Stimulated activated CD4-positive, alpha-beta T cell treated with anti-CD3 and anti-CD28 coated beads, Interleukin-2, amount 100 ng/mL, for 48 hours (primary cell): ENCODE measurements at places on chromosomes 2 and 18.
A peak's percentile ranks its signal among the peaks of the same experiment; 100 is the strongest.

DNA sequence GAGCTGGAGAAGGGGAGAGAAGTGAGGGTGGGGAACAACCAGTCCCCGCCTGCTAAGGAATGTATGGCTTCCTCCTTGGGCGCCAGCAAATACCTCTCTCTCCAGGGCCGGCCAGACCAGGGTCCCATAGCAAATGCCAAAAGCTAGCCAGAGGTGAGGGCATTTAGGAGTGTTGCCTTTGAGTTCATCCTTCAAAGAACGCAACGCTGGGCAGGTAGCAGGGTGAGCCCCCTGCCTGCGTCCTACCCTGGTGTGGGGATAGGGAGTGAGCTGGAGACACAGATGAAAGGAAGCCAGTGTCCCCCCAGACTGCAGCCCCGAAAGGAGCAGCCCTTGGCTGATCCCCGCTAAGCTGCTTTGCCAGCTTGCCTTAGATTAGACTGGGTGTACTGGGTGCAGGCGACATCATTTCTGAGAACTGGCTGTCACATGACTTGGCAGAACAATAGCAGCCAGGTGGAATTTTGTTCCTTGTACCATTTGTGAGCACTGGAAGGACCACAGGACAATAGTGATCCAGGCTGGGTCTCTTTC lies 40.4 kb downstream of the KLHL29 start:
- DNase-seq = no peak

- peak; percentile 1 for DNase-seq
Observed at GRCh38 chr18:72672364-72673184, 128.4 kb upstream of the CBLN2 start.

DNA sequence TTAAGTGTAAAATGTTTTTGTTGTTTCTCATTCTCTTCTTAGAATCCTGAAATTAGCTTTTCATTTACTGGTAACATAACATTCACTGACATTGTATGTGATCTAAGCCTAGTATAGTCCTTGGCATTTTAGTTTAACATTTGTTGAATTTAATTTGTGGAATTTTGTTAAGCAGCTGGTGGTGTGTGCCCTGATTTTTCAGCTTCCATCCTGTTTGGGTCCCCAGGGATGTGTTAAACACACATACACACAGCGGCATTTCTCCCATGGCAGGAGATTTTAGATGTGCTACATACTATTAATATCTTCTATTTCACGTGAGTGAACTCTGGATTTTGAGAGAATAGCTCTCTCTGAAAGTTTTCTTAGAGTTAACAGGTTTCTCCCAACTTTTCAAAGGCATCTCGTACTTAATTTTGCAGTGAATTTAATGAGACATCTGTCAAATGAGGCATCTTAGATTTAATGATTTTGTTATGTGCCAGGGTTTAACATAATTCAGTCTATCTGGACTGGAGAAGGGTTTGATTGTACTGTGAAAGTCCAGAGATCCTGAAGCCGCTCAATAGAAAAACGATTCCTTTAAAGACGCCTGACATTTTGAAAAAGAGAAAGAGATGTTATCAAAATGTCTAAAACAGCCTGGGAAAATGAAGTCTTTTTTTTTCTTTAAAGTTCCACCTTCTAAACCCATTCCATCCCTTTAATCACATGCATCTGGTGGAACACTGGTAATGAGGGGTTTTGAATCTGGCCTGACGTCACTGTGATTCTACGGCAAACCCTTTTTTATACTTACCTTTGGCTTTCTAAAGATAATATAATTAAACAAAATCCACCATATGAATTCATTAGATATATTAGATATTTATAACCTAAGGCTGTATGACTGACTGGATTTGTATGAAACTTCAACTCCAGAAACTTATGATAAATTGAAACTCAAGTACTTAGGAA lies 6.8 kb downstream of the PHLPP1 start:
- DNase-seq = no peak

DNA sequence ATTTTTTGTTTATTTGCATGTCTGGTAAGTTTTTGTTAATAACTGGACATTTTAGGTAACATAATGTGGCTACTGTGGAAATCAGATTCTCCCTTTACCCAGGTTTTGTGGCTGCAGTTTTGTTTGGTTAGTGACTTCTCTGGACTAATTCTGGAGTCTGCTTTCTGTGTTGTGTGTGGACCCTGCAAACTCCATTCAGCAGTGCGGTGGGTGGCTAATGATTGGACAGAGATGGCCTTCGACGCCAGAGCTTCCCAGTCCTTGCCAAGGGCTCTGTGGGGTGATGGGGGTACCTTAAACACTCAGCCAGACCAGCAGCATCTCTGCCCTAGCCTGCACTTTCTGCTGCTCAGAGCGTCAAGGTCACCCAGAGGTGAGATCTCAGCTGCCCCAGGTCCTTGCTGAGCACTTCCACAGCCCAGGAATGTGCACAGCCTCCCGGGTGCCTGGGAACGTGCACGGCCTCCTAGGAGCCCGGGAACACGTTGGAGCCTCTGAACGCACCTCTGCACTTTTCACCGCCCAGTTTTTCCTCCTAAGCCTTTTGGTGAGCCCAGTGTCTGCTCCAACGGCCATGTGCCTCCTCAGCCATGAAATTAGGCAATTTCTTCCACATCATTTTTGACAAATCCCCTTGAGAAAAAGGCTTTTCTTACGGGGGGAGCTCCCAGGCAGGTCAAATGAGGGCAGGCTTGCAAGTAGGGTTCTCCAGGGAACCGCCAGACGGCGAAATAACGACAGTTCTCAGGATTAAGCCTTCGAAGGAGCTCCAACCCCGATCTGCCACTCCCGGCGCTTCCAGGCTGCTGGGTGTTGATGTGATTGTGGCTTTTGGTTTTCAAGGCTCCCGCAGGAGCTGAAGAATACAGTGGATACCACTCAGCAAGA lies 35.2 kb upstream of the KLF11 start:
- DNase-seq = no peak

DNA sequence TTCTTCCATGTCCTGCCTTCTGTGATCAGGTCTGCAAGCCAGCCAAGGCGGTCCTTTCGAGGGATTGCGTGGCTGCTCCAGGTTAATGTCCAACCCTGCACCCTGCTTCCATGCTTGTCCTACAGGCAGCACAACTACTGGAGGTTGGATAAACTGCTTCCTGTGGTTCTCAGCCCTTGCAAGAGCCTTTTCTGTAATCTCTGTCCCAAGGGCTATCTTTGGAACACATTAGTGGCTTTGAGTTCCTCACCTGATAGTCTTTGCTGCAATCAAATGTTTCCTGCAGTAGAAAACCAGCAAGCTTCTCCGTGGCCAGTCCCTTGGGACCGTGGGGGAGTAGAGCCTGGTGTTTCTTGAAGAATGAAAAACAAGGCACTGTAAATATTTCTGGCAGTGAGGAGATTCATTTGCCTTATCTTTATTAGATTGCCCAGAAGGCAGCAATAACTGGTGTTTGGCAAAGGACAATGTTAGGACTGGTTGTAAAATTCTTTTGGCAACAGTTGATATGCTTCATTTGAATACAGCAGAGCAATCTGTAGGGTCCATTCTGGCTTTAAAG lies 214.4 kb downstream of the FHOD3 start:
- no peak for DNase-seq

GRCh38 chr2:11904029-11904428 lies 157.6 kb downstream of the LPIN1 start:
- no peak for DNase-seq

DNA sequence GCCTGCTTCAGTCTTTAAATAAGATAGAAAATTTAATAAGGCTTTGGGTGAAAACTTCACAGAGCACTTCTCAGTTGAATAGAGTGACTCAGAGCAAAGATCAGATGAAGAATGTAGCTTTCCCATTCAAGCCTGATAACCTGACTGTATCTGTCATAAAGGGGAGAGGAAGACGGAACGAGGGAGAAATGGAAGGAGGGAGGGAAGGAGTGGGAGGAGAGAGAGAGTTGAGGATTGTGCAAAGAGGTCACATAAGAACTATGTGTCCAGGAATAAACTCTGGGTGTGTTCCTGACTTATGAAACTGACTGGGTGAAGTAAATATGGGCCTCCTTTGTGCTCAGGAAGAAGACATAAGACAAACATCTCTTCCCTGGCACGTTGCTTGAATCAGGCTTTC lies 385.5 kb downstream of the LPIN1 start:
- no peak for DNase-seq

DNA sequence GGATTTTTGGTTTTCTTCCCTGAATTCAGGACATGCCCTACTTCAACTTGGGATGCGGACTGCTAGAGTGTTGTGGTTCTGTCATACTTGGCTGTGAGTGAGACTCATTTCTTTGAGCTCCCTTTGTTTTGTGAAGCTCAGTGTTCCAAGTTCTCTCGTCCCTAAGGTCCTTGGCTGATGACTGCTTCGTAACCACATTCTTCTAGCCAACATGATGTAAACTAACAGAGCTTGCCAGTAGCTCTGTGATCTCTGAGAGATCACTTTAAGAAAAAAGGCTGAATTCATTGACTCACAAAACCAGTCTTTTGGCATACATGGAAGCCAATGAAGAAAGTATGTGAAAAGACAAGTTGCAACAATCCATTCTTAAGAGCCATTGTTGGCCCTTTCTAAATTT lies 96.9 kb upstream of the MSTN start:
- no peak for DNase-seq

- DNase-seq = no peak
Observed at GRCh38 chr2:120255986-120256650, 3.5 kb downstream of the RALB start.

GRCh38 chr2:96325041-96325883 lies at the start of gene ITPRIPL1:
Gene ITPRIPL1 (plus strand): TSS chr2:96325317. CDS start chr2:96325840, 523 bp downstream.
- peak; percentile 37 for DNase-seq

DNA sequence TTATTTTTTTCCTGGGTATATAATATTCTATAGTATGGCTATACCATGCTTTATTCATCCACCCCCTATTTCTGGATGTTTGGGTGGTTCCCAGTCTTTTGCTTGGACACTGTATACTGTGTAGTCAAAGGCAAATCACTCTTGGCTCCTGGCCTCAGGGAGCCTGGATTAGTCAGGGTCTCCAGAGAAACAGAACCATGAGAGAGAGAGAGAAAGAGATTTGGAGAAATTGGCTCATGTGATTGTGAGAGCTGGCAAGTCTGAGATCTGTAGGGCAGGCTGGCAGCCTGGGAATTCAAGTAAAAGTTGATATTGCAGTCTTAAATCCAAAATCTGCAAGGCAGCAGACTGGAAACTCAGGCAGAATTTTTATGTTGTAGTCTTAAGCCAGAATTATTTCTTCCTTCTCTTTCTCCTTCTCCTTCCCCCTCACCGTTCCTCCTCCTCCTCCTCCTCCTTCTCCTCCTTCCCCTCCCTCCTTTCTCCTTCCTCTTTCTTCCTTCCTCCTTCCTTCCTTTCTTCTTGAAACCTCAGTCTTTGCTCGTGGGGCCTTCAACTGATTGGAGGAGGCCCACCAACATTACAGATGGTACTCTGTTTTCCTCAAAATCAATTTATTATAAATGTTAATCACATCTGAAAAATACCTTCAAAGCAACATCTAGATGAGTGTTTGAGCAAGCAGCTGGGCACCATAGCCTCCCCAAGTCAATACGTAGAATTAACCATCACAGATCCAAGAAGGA lies 33.0 kb downstream of the CTIF start:
- no peak for DNase-seq

GRCh38 chr2:52821631-52822030 lies 946.0 kb upstream of the CHAC2 start:
- no peak for DNase-seq

GRCh38 chr2:37797081-37797480 lies 125.6 kb upstream of the CDC42EP3 start:
- DNase-seq = no peak

DNA sequence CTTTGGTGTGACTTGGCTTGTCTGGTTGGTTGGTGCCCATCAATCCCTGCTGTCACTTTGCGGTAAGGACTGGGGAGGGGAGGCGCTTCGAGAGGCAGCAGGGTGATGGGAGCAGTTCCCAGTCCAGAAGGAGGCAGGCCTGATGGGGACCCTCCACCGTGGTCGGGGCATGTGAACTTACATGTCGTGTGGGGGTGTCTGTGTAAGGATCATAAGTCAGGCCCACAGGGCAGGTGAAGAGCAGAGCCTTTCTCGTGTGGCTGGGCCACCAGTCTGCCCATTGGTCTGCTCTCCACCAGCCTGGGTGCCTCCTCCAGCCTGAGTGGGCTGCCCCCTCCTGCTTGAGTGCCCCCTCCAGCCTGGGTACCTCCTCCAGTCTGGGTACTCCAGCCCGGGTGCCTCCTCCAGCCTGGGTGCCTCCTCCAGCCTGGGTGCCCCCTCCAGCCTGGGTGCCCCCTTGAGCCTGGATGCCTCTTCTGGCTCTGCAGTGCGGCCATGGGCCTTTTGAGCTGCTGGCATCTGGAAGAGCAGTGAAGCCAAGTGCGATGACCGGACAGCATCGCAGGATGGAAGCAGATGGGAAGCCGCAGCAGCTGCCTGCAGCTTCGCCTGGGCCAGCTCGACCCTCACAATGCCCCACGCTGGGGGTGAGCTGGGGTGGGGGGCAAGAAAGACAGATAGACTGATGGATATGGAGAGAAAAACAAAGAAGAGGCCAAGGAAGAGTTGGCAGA lies 25.0 kb downstream of the ATOH8 start:
- DNase-seq = no peak

GRCh38 chr2:105678346-105678745 lies 66.4 kb upstream of the NCK2 start:
- no peak for DNase-seq

GRCh38 chr2:215136669-215137328 lies 1.6 kb downstream of the ABCA12 start:
- no peak for DNase-seq

GRCh38 chr2:162965191-162965590 lies 126.6 kb upstream of the KCNH7 start:
- no peak for DNase-seq

GRCh38 chr2:165529130-165529529 lies 59.6 kb downstream of the CSRNP3 start:
- DNase-seq = no peak

DNA sequence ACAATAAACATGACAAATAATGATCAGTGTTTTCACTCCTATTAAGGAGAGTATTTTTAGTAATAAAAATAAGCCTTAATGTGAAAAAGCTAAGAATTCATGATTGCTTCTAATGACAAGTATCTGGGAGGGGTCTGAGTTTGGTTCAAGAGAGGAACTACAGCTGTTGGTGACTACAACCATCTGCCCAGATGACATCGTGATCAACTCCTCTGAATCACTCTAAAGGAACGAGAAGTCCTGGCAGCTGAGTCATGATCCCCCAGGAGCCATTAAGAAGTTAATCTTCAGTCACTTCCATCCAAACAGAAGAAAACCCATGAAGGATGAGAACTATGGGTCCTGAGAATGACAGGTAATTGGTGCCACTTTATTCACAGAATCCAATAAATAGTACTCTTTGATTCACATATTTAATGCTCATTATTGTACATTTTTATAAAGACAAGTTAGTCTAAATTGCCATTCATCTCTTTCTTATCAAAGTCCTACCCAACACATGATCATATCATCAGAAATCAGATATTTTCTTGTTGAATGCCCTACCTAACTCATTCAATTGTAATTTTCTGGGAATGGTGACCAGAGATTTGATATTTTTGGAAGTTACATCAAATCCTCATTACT lies 6.8 kb downstream of the TFPI start:
- no peak for DNase-seq

- DNase-seq = no peak
Observed at GRCh38 chr2:72965770-72966450, 48.6 kb downstream of the EMX1 start.

- no peak for DNase-seq
Observed at GRCh38 chr18:22001912-22002487, 167.4 kb upstream of the GATA6 start.
